ENCODE measurements at places on chromosomes 7 and 10.

GRCh38 chr7:142880876-142881505 is 4.6 kb downstream of the TRPV6 start:
- DNase-seq = peak; percentile 67

GRCh38 chr7:32522746-32523530 is 27.6 kb downstream of the AVL9 start:
- no peak for DNase-seq

- no peak for DNase-seq
Observed at GRCh38 chr10:114709984-114710383, 51.9 kb upstream of the ABLIM1 start.

- no peak for DNase-seq
Observed at GRCh38 chr7:20513341-20513740, 102.1 kb upstream of the ABCB5 start.

DNA sequence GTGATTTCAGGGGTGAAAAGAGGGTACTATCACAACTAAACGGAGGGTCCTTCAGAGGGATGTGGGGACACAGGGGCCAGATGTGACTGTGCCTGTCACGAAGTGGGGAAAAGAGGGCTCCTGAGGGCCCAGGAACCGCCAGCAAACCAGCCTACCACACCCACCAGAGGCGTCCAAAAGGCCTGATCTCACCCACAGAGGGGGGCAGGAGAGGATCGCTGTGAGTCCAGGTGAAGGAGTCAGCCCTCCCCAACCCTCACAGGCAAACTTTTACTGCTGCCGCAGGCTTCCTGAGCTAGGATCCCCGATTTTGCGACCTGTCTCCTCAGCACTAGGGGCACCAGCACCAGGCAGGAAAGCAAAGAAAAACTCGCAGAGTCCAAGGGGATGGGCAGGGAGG is 64.7 kb downstream of the HIPK2 start:
- no peak for DNase-seq

GRCh38 chr7:84913731-84914130 is 273.1 kb downstream of the SEMA3D start:
- no peak for DNase-seq

- DNase-seq = no peak
Observed at GRCh38 chr7:5448378-5449037, 24.9 kb upstream of the TNRC18 start.

- no peak for DNase-seq
Observed at GRCh38 chr10:15860692-15861201, 440 bp upstream of the MINDY3 start.

DNA sequence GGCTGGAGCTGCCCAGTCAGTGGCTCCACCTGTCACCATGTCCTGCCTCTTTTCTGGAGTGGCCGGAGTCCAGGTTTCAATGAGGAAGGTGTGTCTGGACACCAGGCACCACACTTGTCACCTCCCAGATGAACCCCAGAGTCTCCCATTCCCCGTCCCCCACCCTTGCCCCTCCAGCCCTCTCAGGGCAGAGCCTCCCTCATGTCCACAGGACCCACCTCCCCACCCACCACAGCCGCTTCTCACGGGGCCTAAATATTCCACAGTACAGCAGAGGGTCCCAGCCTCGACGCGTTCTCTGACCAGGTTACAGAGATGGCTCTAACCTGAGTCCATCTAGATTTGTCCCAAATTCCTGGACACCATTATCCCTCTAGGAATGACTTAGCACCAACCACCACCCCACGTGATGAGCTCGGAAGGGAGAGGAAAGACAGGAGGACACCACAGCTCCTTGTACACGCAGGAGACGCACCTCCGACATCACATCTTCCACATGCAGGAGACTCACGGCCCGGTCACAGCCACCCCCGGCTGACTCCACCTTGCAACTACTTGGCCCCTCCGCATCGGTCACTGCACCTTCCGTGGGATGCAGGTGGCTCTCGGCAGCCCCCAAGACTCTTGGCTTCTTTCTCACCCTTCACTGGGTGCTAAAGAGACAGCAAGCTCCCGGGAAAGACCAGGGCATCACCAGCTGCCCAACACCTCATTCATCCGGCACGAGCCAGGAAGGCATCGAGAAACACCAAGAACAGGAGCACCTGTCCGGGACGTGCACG is 560.2 kb downstream of the DNAJB6 start:
- DNase-seq = no peak

DNA sequence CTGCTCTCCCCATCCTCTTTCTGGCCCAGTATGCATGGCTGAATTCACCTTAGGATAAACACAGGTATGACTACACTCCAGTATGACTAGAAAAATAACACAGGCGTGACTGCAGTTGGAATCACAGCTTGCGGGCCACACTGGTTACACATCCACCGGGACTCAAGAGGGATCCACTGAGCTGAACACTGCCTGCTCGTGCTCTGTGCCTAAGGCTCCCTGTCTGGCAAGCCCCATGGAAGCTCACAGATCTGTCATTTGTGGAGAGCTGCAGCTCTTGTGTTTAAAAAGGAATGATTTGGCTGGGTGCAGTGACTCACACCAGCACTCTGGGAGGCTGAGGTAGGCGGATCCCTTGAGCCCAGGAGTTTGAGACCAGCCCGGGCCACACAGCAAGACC is 26.8 kb downstream of the VOPP1 start:
- no peak for DNase-seq

- DNase-seq = no peak
Observed at GRCh38 chr10:32073659-32074058, 17.4 kb upstream of the KIF5B start.

GRCh38 chr7:102897856-102898531 is 14.8 kb upstream of the LRRC17 start:
- DNase-seq = no peak

GRCh38 chr7:138907850-138908249 is 73.3 kb downstream of the KIAA1549 start:
- no peak for DNase-seq

DNA sequence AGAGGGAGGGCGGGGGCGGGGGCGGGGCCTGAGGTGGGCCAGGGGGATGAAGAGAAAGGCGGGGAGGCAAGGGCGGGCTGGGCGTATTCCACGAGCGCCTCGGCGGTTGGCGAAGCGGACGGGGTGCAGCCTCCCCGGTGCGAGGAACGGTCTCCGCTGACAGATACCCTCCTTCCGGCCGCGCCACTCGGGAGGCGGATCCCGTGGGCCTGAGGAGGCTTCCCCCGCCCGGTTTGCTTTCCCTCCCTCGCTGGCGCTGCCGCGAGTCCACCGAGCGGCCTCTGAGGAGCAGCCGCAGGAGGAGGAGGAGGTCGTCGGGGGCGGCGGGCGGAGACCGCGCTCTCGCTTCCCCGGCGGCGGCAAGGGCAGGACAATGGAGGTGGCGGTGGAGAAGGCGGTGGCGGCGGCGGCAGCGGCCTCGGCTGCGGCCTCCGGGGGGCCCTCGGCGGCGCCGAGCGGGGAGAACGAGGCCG is at the start of gene TRIM24:
Gene TRIM24, plus strand, starts transcription at position 84 of the 473 bp plus-strand sequence. Its CDS starts 290 bp downstream, at position 374.
- DNase-seq = no peak
